ENCODE measurements at places on chromosomes 3 and 15. TPM values are rescaled to one million over a fixed set of nuclear protein-coding genes. Genes with fewer than 3 reads are reported as not detected.

DNA sequence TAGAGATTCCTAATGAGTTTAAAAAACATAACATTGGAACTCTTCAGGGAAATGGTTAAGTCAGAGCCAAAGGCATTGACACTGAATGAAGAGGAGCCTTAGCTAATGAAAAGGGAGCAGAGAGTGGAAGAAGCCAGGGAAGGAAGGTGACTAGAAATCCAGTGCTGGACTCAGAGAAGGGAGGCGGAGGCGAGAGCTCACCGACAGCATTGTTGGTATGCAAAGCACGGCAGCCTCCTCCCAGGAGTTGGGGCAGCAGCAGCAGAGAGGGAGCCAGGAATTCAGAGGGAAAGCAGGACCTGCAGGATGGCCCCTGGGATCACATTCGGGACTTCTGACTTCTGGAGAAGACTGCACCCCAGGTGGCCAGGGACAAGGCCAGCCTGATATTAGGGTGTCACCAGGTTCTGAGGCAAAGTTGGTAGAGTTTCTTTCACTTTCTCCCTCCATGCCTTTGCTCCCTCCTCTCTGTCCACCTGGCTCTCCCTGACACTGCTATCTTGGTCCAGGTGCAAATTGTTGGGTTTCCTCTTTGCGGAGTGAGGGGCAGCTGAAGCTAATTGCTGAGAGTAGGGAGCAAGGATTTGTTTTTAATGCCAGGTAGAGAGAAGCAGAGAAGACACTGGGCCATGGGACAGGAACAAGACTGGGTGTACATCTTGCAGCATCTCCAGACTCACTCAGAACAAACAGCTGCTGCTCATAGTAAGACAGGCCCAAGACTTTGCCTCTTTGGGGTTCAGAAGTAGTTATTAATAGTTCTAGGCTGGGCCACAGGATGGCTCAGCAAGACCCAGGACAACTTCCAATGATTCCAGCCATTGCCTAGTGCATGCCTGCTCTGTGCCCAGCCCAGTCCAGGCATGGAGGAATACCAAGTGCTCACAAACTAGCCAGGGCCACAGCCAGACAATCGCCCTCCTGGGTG lies 157.9 kb downstream of the TLE3 start:
- 0 out of 2 replicates have a peak, but pooled peaks cover 7% of the 10 kb centered on the region for H3K36me3 ChIP-seq
- peaks cover 38% of the 10 kb centered on the region for H3K27me3 ChIP-seq
- peak overlapping the region; percentile 2 for H3K4me3 ChIP-seq
- H3K4me1 ChIP-seq = no peaks in the 10 kb centered on the region
- no peak overlapping the region for H3K27ac ChIP-seq

The SLC9C1 gene
- total RNA-seq = not detected

GRCh38 chr3:194421-194820 lies 2.1 kb upstream of the CHL1 start:
- no peak overlapping the region for H3K27ac ChIP-seq
- H3K27me3 ChIP-seq = no peaks in the 10 kb centered on the region
- H3K4me3 ChIP-seq = no peak overlapping the region
- H3K4me1 ChIP-seq = no peaks in the 10 kb centered on the region

DNA sequence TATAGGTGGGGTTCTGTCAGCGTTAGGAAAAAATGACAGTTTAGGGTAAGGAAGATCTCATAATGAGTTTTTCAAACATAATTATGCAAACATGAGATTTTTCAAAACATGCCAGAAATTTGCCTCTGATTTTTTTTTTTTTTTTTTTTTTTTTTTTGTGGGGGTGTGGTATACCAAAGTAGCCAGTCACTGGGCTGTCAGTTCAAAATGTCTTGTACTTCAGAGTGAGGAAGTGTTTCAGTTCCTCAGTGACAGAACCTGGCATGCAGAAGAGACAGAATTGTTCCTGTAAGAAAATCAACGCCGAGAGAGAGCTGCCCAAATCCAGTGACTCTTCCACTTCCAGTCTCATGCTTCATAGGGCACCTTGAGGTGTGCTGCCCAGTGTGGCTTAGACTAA lies 9.7 kb downstream of the NCBP2 start:
- no peaks in the 10 kb centered on the region for H3K27me3 ChIP-seq
- H3K4me3 ChIP-seq = no peak overlapping the region
- peaks cover 2% of the 10 kb centered on the region for H3K4me1 ChIP-seq
- peaks cover 52% of the 10 kb centered on the region for H3K36me3 ChIP-seq
- no peak for DNase-seq

- H3K4me3 ChIP-seq = no peak overlapping the region
- H3K27ac ChIP-seq = no peak overlapping the region
- no peaks in the 10 kb centered on the region for H3K27me3 ChIP-seq
- H3K36me3 ChIP-seq = peaks cover 3% of the 10 kb centered on the region
- no peaks in the 10 kb centered on the region for H3K4me1 ChIP-seq
- DNase-seq = no peak
Measured at GRCh38 chr3:119376758-119377157, 82.6 kb downstream of the ARHGAP31 start.

The ATP10A gene
- 30.3 TPM for total RNA-seq

DNA sequence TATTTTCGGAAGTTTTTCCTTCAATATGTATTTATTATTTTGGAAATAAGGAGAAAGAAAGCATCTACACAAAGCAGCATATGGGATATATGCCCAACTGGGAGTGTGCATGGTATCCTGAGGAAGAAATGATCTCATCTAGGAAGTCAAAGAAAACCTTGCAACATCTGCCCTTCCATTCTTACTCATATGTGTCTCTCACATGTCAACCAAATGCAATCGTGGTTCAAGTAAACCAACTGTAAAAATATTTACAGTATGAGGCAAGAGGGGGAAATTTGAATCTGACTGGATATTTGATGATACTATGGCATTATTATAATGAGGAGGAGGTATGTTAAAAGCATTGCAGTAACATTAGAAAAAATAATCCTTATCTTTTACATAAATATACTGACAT lies 3.2 kb upstream of the SCG3 start:
- no peak for DNase-seq
- H3K27me3 ChIP-seq = peaks cover 15% of the 10 kb centered on the region
- no peaks in the 10 kb centered on the region for H3K36me3 ChIP-seq
- peaks cover 4% of the 10 kb centered on the region for H3K4me1 ChIP-seq
- H3K4me3 ChIP-seq = no peak overlapping the region
- H3K27ac ChIP-seq = no peak overlapping the region

GRCh38 chr3:72177075-72178050 lies 392.4 kb upstream of the PROK2 start:
- H3K4me3 ChIP-seq = peak overlapping the region; percentile 38
- H3K27me3 ChIP-seq = peaks cover 21% of the 10 kb centered on the region
- H3K4me1 ChIP-seq = peaks cover 8% of the 10 kb centered on the region
- H3K36me3 ChIP-seq = no peaks in the 10 kb centered on the region
- H3K27ac ChIP-seq = no peak overlapping the region
- no peak for DNase-seq

GRCh38 chr3:10741891-10742671 lies 73.9 kb upstream of the SLC6A11 start:
- no peaks in the 10 kb centered on the region for H3K36me3 ChIP-seq
- peaks cover 43% of the 10 kb centered on the region for H3K27me3 ChIP-seq
- H3K27ac ChIP-seq = no peak overlapping the region
- DNase-seq = no peak

The SPATA12 gene
- total RNA-seq = not detected

The STAC gene
- not detected for total RNA-seq

- no peak overlapping the region for H3K4me3 ChIP-seq
- H3K27me3 ChIP-seq = peaks cover 42% of the 10 kb centered on the region
- H3K4me1 ChIP-seq = no peaks in the 10 kb centered on the region
- H3K36me3 ChIP-seq = no peaks in the 10 kb centered on the region
- H3K27ac ChIP-seq = no peak overlapping the region
- peak; percentile 35 for DNase-seq
Measured at GRCh38 chr3:38655708-38656300, 6.3 kb upstream of the SCN5A start.

- no peak overlapping the region for H3K27ac ChIP-seq
- H3K36me3 ChIP-seq = no peaks in the 10 kb centered on the region
- H3K27me3 ChIP-seq = peaks cover 7% of the 10 kb centered on the region
- peaks cover 7% of the 10 kb centered on the region for H3K4me1 ChIP-seq
- no peak for DNase-seq
Measured at GRCh38 chr3:24042174-24043059, 97.3 kb downstream of the NR1D2 start.

DNA sequence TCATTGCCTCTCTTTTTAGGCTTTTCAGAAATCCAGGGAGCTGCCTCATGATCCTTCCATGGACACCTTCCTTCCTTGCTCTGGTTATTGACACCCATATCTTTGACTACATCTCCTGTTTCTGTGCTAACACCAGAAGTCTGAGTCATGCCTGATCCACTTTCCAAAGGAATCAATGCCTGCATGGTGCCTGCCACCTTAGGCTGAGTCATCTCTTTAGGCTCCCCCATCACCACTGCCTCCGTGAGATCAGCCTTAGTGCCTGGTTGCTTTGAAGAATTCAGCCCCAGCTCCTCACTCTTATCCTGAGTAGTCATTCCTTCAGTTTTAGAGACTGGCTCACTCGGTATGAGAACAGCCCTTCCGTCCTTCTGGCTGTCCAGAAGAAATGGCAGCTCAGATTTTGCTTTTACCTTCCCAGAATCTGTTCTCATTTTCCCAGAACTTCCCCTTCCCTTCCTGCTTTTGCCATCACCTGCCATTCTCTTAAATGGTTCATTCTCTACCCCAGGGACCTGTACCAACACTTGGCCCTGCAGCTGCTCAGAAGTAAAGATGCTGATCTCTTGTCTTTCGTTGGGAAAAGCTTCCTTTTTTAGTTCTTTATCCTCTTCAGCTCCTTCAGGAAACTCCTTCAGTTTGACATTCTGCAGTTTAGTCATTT lies 105.3 kb downstream of the MAP4 start:
- peak overlapping the region; percentile 73 for H3K4me3 ChIP-seq
- peaks cover 52% of the 10 kb centered on the region for H3K4me1 ChIP-seq

GRCh38 chr3:4322635-4323034 lies 19.5 kb downstream of the SETMAR start:
- no peak overlapping the region for H3K27ac ChIP-seq
- H3K4me3 ChIP-seq = no peak overlapping the region
- peak; percentile 45 for DNase-seq
- no peaks in the 10 kb centered on the region for H3K36me3 ChIP-seq

DNA sequence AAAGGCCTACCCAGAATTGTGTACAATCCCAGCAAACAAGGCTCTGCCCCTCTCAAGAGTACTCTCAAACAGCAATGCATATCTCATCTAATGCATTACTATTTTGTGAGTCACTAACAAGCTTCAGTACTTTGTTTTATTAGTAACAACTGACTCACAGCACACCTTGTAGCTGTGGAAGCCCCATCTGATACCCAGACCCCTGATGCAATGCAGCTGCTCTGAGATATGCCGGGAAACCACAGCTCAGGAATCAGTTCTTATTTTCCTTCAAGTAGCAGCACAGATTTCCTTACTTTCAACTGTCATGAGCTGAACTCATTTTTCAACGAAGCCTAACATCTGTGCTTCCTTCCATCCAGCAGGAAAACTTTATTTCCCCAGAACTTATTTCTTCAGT lies 37.8 kb downstream of the CCNL1 start:
- H3K36me3 ChIP-seq = no peaks in the 10 kb centered on the region
- H3K27me3 ChIP-seq = no peaks in the 10 kb centered on the region
- H3K4me3 ChIP-seq = peak overlapping the region; percentile 13

The MUSTN1 gene
- total RNA-seq = not detected

DNA sequence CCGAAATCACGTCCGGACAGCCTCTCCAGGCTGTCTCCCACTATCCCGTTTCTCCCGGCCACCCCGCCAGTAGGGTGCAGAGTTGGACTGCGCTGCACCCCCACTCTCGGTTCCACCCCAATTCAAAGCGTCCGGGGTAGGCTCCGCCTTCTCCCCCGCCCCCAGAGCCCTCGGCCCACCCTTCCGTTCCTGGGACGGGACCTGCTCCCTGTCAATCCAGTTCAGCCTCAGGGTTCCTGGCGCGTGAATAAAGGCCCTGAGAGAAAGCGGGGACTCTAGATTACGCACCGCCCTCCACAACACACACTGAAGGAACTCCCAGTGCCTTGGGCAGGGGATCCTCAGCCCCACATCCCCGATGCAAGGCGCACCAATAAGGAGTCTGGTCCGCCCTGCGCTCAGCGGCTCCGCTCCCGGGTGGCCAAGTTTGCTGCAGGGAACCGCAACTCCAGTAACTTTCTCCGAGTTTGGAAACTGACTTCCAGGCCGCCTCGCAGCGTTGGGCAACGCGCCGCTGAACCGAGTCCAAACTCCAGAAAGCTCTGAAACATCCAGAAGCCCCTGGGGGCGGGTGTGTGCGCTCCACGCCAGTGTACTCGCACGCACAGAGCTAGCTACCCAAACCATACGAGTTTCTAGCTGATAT lies 1.9 kb downstream of the ADAMTS9 start:
- H3K27ac ChIP-seq = peak overlapping the region; percentile 31
- DNase-seq = peak; percentile 76
- peaks cover 22% of the 10 kb centered on the region for H3K4me1 ChIP-seq
- peaks cover 19% of the 10 kb centered on the region for H3K27me3 ChIP-seq

The KIF7 gene
- total RNA-seq = 28.0 TPM

GRCh38 chr3:31288641-31289100 lies 244.1 kb upstream of the STT3B start:
- no peaks in the 10 kb centered on the region for H3K36me3 ChIP-seq
- DNase-seq = peak; percentile 41
- H3K27me3 ChIP-seq = peaks cover 3% of the 10 kb centered on the region
- H3K27ac ChIP-seq = peak overlapping the region; percentile 42

DNA sequence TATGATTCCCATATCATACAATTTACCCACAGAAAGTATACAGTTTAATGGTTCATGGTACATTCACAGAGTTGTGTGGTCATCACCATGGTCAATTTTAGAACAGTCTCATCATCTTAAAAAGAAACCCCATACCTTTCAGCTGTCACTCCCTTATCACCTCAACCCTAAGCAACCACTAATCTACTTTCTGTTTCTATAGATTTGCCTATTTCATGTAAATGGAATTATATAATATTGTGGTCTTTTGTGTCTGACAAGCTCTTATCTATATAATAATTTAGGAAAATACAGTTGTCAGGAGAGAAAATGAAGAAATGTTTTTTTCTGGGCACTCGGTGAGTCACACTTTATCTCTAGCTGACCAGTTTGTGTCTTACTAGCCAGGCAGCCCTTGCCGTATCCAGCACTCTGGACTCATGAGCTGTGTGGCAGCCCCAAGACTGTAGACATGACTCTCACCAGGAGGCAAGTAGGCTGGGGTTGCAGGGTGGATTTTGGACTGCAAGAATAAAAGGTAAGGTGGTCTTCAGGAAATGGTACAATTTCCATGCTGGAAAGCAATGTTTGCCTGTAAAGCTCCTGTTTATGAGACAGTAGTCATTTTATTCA lies 234.6 kb downstream of the THRB start:
- H3K36me3 ChIP-seq = no peaks in the 10 kb centered on the region
- no peak overlapping the region for H3K27ac ChIP-seq
- H3K27me3 ChIP-seq = peaks cover 6% of the 10 kb centered on the region
- no peak overlapping the region for H3K4me3 ChIP-seq

Measured in HFFc6 (cell line).